ENCODE measurements at places on chromosomes 5 and 9.

- DNase-seq: no peak
These were observed 99.3 kb upstream of the NIPBL start for GRCh38 chr5:36777105-36777757.

GRCh38 chr5:206406-206805 lies 11.5 kb downstream of the CCDC127 start:
- DNase-seq: no peak

DNA sequence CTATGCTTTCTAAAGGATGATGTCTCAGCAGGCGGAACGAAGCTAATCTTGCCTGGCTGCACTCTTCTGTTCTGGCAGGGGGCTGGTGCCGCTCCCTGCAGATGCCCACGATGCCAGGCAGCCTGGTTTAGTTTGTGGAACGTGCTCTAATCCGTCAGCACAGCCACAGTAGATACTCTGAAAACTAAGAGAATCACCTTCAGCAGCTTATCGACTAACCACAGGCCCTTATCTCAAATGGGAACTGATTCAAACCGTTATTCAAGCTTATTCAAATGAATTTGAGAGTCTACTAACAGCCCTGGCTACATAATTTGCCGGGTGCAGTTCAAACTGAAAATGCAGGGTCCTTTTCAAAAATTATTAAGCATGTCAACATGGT lies 246.6 kb upstream of the ANKRD55 start:
- DNase-seq: no peak

DNA sequence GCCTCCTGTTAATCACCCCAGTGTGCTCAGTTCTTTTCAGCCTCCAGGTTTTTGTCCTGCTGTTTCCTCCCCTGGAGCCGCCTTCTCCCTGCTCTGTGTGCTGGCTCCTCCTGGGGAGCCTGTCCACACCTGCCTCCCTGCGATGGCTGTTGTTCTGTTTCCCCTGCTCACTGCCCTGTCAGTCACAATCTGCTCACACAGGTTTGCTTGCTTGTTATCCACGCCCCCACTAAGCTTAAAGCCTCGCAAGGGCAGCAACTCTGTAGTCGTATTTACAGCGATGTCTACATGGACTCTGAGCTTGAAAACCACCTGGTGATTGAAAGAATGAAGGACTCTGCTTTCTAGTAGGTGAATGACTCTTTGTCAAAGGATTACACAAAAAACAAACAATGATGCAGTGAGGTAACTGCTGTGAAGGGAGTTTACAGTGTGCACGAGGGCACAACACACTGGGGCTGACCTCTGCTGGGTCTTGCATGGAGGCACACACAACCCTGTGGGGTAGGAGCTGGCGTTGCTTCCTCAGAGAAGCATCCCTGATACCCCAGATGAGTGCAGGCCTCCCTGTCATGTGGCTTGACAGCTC lies 39.6 kb upstream of the TEX48 start:
- DNase-seq: no peak

DNA sequence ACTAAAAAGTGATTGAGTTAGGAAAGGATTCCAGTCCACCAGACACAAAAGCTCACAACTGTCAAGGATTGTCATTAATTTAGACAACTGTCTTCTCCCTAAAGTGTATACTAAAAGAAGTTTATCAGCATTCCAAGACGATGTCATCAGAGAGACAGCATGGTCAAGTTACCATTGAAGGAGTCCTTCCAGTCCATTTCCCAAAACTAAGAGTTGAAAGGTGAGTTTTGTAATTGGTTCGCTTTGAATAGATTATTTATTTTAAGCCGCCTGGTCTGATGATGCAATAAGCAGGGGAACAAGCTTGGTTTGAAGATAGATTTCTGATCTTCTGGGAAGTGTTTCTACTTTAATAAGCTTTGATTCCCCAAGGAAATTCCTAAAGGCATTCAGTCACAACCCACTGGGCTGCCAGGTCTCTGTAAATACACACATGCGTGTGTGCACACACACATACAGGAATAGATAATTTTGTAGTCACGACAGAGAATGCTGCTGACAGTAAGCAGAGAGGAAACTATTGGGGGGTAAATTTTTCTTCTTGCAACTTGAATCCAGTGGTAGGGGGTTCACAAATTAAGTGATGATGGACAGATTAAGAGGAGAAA lies 234.8 kb downstream of the PIK3R1 start:
- DNase-seq: no peak

DNA sequence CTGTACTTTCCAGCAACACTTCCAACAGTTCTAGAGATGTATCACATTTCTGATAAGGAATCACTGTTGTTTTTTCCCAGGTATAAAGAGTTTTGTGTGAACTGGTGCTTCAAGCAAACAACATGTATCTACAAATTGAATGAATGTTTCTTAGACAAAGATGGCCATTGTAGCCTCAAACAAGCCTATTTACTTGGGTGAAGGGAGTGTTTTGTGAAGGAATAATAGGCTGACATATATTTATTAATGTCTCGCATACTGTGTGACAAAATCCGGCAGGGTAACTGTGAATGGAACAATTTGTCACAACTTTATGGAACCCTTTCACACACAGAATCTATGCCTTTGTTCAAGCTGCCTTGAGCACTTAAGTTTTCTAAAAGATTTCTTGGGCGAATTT lies 24.8 kb upstream of the DAB2 start:
- no peak for DNase-seq

DNA sequence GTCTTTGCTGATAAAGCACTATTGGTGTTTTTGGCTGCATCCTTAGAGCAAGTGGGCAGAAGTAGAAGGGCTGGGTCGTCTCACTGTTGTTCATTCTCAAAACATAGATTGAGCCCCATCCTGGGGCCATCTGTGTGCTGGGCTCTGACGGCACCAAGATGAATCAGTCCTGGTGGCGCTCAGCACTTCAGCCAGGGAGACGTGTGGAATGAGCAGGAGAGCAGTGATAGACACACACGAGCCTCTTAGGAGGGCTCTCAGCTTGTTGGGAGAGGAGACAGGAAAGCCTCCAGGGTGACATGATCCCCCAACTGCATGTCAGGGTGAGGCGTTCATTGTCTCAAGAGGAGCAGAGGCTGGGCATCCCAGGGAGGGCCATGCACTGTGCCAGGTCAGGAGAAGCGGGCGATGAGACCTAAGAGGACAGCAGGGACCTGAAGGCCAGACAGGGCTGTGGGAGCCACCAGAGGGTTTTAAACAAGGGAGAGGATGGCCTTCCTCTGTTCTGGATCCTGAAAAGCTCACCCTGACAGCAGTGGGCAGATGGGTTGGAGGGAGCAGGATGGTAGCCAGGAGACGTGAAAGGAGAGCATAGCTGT lies 115.8 kb downstream of the DAB2IP start:
- DNase-seq: no peak

GRCh38 chr9:114804505-114804904 lies 1.3 kb downstream of the TNFSF15 start:
- DNase-seq: no peak

DNA sequence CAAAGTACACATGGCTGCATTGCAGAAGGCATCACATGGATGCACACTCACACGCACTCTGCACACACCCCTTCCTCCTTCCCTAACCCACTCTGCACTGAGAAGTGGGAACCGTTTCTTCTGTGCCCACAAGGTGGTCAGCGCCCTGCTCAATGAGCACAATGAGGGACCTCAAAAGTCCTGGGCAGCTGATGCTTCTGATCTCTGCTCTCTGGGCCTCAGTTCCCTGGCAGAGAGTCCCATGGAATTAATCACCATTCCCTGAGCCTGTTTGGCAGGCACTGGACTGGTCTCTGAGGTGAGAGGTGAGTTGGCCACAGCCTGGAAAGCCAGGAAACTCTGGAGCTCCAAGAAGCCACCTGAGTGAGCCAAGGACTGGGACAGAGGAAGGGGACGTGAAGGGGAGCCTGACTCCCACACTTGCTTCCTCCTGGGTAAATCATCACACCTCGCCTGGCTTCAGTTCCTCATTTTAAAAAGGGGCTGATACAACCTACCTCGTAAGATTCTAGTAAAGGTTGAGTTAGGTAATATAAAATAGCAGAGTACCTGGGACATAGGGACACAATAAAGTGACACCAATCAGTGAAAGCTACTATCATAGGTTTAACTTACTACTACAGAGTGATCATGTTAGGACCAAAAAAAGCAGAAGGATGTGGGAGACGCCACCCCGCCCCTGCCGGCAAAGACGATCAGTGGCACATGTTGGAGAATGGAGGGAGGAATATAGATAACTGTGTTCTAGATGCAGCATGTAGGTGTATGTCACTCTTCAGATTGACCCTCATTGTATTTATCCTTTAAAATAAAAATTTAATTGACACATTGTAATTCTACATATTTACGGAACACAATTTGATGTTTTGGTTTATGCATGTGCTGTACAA lies 21.1 kb upstream of the IGFBPL1 start:
- no peak for DNase-seq

DNA sequence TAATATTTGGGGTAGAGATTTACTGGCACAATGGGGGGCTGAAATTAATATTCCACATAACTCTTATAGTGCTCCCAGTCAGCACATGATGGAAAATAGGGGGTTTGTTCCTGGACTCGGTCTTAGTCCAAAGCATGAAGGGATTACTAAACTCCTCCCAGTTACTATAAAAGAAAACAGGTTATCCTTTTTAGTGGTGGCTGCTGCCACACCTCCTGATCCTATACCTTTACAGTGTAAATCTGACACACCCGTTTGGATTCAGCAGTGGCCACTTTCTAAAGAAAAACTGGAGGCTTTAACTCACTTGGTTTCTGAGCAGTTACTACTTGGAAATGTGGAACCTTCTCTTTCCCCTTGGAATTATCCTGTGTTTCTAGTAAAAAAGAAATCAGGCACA lies 572.9 kb upstream of the PTGER4 start:
- no peak for DNase-seq

DNA sequence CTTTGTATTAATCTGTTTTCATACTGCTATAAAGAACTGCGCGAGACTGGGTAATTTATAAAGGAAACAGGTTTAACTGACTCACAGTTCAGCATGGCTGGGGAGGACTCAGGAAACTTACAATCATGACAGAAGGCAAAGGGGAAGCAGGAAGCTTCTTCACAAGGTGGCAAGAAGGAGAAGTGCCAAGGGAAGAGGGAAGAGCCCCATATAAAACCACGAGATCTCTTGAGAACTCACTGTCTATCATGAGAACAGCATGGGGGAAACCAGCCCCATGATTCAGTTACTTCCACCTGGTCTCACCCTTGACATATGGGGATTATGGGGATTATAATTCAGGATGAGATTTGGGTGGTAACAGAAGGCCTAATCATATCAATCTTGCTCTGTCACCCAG lies 60.9 kb upstream of the CHD1 start:
- DNase-seq: no peak

DNA sequence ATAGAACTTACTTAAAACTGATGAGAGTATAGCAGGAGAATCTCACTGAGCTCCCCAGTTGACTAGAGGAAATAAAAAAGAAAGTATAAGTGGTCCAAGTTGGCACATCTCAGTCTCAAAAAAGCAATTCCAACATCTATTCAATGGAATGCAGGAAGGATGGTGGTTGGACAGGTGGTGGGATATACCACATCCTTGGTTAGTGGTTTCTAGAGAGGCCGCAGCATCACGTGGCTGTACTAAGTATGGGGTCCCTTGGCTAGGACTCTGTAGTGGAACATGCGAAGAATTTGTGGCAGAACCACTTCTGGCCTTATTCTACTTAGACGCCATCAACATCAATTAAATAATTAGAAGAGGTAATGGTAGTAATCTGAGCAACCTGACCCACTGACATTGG lies 232.4 kb downstream of the SAXO1 start:
- DNase-seq: no peak

- no peak for DNase-seq
These were observed 40.7 kb upstream of the ADAMTS2 start for GRCh38 chr5:179385914-179386313.

DNA sequence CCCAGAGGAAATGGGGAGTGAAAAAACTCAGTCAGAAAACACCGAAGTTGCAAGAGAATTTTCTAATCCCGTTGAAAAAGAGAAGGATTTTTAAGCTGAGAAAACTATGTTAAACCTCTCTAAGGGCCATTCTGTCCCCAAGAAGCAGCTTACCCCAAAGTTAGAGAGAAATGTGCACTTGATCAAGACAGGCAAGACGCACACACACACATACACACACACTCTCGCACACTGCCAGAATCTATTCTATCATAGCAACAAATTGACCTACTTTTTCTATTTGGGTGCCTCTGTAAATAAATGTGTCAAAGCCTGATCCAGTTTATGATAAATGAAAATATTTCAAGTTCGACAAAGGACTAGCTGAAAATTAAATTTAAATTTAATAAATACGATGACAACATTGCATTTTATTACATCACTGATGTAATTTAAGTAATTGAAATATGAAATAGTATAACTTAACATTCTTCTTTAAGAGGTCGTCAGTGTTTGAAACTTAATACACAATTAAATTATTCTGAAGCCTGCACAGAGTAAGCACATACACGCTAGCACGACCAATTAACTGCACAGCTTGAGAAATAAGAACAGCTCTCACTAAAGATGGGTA lies 5.9 kb downstream of the NFIL3 start:
- no peak for DNase-seq

DNA sequence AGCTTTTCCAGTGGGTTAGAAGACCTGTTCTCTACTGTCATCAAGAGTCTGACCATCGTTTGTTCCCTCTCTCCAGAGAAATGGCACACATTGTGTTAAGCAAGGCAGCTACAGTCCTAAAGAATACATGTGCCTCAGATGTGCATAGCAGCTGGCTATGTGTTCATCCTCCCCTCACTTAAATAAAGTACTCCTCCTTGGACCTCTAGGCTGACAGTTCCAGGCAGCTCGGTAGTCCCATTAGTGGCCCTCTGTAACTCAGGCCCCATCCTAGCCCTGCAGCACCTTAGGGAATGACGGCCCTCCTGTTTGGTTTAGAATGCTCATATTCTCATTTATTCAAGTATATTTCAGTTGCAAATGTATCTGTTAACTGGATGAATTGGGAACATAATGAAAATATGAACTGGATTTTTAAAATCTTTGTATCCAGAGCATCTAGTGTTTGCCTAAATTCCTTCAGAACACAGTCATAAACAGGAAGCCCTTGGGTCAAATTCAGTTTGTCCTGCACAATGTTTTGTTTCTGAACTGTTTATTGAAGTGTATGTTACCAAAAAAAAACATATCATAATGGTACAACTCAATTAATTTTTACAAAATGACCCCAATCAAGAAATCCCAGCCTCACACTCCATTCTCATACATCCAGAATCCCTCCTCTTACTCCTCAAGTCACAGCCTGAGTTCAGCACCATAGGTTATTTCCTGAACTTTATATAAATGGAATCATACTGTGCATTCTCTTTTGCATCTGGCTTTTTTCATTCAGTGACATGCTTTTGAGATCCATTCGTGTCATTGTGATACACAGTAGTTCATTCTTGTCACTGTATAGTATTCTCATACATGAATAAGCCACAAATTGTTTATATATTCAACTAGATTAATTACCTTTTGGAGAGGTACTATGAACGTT lies 1.6 kb upstream of the ASPN start:
- no peak for DNase-seq

DNA sequence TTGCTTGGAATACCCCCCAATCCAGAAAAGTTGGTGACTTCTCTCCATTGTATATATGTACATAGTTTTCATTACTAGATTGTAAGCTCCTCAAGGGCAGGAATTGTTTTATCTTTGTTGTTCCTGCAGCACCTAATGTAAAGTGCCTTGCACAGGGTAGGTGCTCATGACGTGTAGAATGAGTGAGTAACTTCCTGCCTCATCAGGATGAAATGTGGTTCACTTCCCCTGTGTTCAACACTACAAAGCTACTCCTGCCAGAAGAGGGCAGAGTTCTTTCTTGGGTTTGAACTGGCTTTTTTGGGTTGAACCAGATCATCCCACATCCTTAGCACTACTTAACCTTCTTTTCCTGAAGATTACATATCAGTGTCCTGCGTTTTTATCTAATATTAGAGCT lies 23.9 kb downstream of the GTF3C4 start:
- no peak for DNase-seq

GRCh38 chr5:68533571-68534084 lies 318.1 kb downstream of the PIK3R1 start:
- DNase-seq: no peak

All from kidney epithelial cell (primary cell).